Tibial artery (tissue), 4 donors: ENCODE measurements at places on chromosomes 3 and 15.

DNA sequence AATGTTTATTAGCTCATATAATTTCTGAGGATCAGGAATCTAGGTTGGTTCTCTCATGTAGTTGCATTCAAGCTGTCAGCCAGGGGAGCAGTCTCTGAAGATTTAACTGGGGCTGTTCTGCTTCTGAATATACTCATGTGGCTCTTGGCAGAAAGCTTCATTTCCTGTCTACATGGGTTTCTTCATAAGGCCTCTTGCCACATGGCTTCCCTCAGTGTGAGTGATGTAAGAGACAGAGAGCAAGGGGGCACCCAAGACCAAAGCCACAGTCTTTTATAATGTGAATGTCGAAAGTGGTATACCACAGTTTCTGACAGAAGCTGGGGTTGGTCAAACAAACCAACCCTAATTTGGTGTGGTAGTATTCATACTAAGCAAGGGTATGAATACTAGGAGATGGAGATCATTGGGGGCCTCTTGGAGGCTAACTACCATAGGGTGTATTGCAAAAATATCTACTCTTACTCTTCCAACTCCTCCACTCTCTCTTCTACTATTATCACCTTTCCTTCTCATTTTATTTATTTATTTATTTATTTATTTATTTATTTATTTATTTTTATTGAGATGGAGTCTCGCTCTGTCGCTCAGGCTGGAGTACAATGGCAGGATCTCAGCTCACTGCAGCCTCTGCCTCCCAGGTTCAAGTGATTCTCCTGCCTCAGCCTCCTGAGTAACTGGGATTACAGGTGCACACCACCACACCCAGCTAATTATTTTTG lies 123.8 kb downstream of the B3GALNT1 start:
- DNase-seq: peak; percentile 48
- no peaks in the 10 kb centered on the region for H3K36me3 ChIP-seq
- H3K27me3 ChIP-seq: no peaks in the 10 kb centered on the region
- no peak overlapping the region for H3K27ac ChIP-seq
- H3K4me3 ChIP-seq: no peak overlapping the region

DNA sequence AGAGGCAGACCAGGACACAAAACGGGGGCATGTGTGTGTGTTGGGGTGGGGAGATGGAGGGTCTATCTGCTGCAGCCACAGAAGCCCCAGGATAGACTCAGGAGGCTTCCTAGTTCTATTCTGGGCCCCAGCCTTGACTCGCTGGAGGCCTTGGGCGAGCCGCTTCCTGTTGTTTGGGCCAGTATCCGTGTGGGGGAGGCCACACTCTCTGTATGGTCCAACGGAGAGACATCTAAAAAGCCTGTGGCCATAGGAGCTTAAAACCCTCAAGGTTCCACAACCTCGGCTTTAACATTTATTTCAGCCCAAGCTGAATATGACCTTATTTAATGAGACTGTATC lies 32.8 kb downstream of the POC1A start:
- no peak overlapping the region for H3K4me3 ChIP-seq
- DNase-seq: peak; percentile 62
- no peaks in the 10 kb centered on the region for H3K27me3 ChIP-seq
- peak overlapping the region; percentile 25 for H3K27ac ChIP-seq

- no peaks in the 10 kb centered on the region for H3K36me3 ChIP-seq
- H3K4me3 ChIP-seq: peak overlapping the region; percentile 40
- no peak for DNase-seq
- peaks cover 65% of the 10 kb centered on the region for H3K27me3 ChIP-seq
Measured at GRCh38 chr3:137771401-137772213, 7.5 kb downstream of the SOX14 start.

DNA sequence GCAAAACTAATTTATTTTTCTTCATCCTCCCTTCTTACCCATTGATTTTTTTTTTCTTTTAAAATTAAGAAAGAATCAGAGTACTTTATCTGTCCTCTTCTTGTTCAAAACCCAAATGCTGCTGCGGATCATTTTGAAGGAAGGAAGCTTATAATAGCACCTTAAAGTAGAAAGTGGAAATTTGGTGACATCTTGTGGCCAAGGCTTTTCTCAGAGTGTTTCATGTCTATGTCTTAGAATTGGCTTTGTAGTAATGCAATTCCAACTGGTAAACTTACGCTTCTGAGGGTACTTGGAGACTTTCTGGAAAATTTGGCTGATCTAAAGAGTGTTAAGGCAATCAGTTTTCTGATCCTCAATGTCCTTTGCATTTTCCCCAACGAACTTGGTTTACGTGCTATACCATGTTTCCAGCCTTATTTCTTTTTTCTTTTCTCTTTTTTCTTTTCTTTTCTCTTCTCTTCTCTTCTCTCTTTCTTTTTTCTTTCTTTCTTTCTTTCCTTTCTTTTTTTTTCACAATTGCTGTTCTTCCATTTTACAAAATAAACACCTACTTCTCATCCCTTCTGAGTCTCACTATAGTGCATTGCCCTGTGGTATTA lies 30.7 kb downstream of the C3orf38 start:
- DNase-seq: no peak
- no peaks in the 10 kb centered on the region for H3K36me3 ChIP-seq
- H3K27me3 ChIP-seq: no peaks in the 10 kb centered on the region

DNA sequence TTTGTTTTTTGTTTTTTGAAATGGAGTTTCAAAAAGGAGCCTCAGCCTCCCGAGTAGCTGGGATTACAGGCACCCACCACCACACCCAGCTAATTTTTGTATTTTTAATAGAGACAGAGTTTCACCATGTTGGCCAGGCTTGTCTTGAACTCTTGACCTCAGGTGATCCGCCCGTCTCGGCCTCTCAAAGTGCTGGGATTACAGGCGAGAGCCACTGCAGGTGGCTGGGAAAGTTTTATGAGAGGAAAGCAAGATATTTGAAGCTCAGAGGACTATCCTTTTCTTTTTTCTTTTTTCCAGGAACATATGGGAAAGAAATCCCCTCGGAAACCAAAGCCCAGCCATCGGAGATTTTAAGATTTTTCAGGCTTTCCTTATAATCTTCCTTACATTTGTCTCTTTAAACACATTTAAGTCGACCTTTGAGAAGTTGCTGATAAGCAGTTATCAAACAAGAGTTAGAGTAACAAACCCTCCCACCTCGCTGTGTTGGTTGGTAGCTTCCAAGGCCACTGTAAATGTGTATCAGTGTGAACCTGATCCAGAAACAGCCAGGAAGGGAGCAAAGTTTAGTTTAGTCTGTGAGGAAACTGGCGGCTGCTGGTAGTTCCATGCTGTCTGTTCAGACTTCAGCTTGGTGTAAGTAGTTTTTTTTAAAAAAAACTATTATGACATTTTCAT lies 34.5 kb upstream of the MAP3K13 start:
- no peak for DNase-seq
- no peak overlapping the region for H3K4me3 ChIP-seq
- no peaks in the 10 kb centered on the region for H3K27me3 ChIP-seq
- H3K4me1 ChIP-seq: no peaks in the 10 kb centered on the region
- H3K36me3 ChIP-seq: no peaks in the 10 kb centered on the region

DNA sequence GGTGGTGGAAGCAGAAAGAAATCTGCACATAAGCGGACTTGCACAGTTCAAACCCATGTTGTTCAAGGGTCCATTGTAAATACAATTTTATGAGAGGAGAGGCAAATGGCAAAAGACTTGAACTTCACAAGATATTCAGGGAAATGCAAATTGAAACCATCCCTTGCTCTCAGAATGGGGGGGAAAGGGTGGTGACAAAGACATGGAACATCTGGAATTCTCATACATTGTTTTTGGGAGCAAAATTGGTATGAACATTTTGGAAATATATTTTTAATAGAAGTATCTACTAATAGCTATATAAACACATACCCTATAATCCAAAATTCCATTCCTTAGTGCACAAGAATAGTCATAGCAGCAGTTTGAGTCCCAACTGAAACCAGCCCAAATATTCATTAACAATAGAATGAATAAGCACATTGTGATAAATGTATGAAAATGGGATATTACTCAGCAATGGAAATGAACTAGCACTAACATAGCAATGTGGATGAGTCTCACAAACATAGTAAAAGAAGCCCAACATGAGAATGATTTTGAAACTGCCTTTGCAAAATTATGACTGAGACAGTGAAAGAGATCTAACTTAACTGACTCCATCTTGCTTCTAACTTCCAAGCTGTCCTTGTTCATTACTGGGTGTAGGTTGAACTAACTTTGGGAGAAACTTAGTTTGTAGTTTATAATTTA lies 77.2 kb downstream of the CD200R1L start:
- no peaks in the 10 kb centered on the region for H3K4me1 ChIP-seq
- no peaks in the 10 kb centered on the region for H3K36me3 ChIP-seq
- DNase-seq: no peak
- H3K27me3 ChIP-seq: no peaks in the 10 kb centered on the region

GRCh38 chr3:6861625-6862000 lies 698 bp downstream of the GRM7 start:
- peaks cover 40% of the 10 kb centered on the region for H3K27me3 ChIP-seq
- peak overlapping the region; percentile 48 for H3K4me3 ChIP-seq
- no peak for DNase-seq
- H3K4me1 ChIP-seq: peaks cover 16% of the 10 kb centered on the region
- no peak overlapping the region for H3K27ac ChIP-seq

DNA sequence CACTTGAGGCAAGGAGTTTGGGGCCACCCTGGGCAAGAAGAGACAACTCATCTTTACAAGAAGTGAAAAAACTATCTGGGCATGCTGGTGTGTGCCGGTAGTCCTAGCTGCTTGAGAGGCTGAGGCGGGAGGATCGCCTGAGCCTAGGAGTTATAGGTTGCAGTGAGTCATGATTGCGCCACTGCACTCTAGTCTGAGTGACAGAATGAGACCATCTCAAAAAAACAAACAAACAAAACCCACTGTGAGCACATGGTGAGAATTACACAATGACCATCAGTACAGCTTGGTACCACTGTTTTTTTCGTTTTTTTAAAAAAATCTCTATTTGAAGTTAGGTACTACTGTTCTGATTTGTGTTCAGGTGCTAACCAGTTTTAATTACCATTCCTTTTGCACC lies 13.6 kb downstream of the VPS39 start:
- no peaks in the 10 kb centered on the region for H3K4me1 ChIP-seq
- H3K27ac ChIP-seq: no peak overlapping the region
- H3K27me3 ChIP-seq: no peaks in the 10 kb centered on the region
- peaks cover 63% of the 10 kb centered on the region for H3K36me3 ChIP-seq
- no peak overlapping the region for H3K4me3 ChIP-seq

DNA sequence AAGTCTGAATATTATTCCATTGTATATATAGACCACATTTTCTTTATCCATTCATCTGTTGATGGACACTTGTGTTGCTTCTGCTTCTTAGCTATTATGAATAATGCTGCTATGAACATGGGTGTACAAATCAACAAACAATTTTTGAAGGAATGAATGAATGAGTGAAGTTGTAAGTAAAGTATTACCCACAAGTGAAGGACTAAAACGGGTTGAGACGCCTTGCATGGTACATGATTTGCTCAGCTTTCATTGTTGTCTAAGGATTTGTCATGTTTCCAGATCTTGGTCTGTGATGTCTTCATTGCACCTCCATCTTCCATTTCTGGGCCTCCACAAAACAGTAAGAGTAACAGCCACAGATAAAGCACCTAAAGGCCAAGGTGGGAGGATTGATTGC lies 20.5 kb downstream of the IFT122 start:
- H3K27me3 ChIP-seq: no peaks in the 10 kb centered on the region
- peaks cover 69% of the 10 kb centered on the region for H3K36me3 ChIP-seq
- no peaks in the 10 kb centered on the region for H3K4me1 ChIP-seq
- no peak for DNase-seq
- no peak overlapping the region for H3K27ac ChIP-seq

DNA sequence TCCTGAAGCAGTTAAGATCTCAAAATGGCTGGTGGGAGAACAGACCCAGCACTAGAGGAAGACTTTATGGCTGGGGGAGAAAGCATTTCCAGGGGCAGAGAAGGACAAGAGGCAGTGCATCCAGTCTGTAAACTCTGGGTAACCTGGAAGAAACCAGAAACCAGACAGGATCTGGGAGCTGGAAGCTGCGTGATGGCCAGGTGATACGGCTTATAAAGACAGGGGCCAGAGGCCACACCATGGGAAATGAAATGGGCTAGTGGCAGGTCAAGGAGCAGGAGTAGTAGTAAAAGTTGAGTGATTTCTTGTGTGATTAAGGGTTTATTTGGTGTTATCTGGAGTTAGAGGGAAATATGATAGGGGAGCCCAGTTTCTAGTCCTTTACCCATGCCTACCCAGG lies 144.7 kb upstream of the ARRDC4 start:
- H3K27me3 ChIP-seq: no peaks in the 10 kb centered on the region
- H3K36me3 ChIP-seq: no peaks in the 10 kb centered on the region
- H3K27ac ChIP-seq: no peak overlapping the region
- no peaks in the 10 kb centered on the region for H3K4me1 ChIP-seq
- H3K4me3 ChIP-seq: no peak overlapping the region

GRCh38 chr15:56733136-56734012 lies at the start of gene ZNF280D:
Gene ZNF280D, minus strand, starts transcription at chr15:56733509. Its CDS starts 26,400 bp downstream, at chr15:56707109.
- H3K27ac ChIP-seq: peak within 1 kb of the TSS; percentile 91
- H3K36me3 ChIP-seq: no peaks in the 10 kb centered on the region
- peak; percentile 89 for DNase-seq
- H3K4me3 ChIP-seq: peak within 1 kb of the TSS; percentile 61
- peaks cover 30% of the 10 kb centered on the region for H3K4me1 ChIP-seq

- DNase-seq: no peak
- H3K4me3 ChIP-seq: no peak overlapping the region
- no peak overlapping the region for H3K27ac ChIP-seq
- H3K36me3 ChIP-seq: no peaks in the 10 kb centered on the region
- peaks cover 4% of the 10 kb centered on the region for H3K4me1 ChIP-seq
Measured at GRCh38 chr3:37551857-37552256, 309.8 kb upstream of the CTDSPL start.

DNA sequence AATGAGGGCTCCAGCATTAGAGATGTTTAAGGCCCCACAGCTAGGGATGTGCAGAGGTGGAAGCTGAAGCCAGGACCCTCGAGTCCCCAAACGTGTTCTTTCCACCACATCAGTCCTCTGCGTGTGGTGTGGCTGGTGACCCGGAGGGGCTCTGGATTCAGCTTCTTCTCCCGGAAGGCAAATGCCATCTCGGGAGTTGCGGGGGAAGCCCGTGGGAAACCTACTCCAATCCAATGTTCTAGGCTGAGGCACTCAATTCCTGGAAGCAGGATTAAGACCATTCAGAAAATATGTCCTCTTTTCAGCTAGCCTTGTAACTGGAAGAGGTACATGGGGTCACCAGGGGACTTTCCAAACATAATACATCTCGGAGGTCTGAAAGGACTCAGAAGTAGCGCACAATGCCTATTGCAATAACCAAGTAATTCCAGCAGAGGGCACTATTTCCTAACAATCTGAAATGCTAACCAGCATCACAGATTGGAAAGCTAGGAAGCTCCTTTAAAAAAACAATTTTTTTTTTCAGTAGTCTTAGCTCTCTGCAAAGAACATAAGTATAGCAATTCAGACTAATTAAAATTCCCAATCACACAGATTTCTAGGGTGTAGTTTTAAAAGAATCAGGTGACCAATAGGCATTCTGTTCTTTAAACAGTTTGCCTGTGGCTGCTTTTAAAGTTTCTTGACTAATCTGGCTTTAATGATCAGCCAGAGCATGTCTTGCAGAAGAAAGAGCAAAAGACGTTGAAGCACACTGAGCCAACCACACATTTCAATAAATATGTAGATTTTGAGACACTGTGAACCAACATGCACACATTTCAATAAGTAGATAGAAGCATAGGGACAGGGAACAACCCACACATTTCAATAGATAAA lies 36.1 kb downstream of the BNC1 start:
- H3K4me1 ChIP-seq: no peaks in the 10 kb centered on the region
- peaks cover 49% of the 10 kb centered on the region for H3K27me3 ChIP-seq
- no peak for DNase-seq
- no peak overlapping the region for H3K4me3 ChIP-seq

- H3K27me3 ChIP-seq: no peaks in the 10 kb centered on the region
Measured at GRCh38 chr3:14602804-14603644, 48.5 kb upstream of the CCDC174 start.
